Renal cortical epithelial cell (primary cell): ENCODE measurements at places on chromosomes 7 and 10. TPM values are rescaled to one million over a fixed set of nuclear protein-coding genes. Genes with fewer than 3 reads are reported as not detected.
A peak's percentile ranks its signal among the peaks of the same experiment; 100 is the strongest.

The FEZF1 gene
- total RNA-seq, result not detected in 2 replicates

The KCND2 gene
- total RNA-seq, result 0.05 and 0.17 TPM in 2 replicates

The FFAR4 gene
- not detected in 2 replicates for total RNA-seq

The SMURF1 gene
- total RNA-seq, result 40.6 and 51.2 TPM in 2 replicates

- DNase-seq, result peak; percentile 71
Observed at GRCh38 chr7:115229401-115230105, 307.7 kb downstream of the MDFIC start.

GRCh38 chr7:46424934-46425333, 503.9 kb upstream of the IGFBP3 start:
- DNase-seq, result peak; percentile 46

GRCh38 chr10:12264204-12264940, 68.4 kb downstream of the CDC123 start:
- peak; percentile 60 for DNase-seq

DNA sequence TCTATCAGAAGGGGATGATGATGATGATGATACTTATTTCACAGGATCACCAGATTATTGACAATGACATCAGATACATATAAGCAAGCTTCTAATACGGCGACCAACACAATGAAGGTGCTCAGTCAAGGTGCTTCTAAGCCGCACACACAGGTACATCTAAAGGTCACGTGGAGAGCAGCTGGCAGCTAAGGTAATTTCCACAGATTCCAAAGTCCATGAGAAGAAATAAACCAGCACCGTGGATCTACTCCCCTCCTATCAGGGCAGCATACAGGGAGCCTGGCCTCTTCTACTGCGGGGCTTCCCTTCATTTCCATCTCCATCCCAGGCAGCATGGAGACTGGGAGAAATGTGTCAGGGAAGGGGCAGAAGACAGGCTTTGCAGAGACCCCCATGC, 37.5 kb downstream of the DENND11 start:
- DNase-seq, result no peak

DNA sequence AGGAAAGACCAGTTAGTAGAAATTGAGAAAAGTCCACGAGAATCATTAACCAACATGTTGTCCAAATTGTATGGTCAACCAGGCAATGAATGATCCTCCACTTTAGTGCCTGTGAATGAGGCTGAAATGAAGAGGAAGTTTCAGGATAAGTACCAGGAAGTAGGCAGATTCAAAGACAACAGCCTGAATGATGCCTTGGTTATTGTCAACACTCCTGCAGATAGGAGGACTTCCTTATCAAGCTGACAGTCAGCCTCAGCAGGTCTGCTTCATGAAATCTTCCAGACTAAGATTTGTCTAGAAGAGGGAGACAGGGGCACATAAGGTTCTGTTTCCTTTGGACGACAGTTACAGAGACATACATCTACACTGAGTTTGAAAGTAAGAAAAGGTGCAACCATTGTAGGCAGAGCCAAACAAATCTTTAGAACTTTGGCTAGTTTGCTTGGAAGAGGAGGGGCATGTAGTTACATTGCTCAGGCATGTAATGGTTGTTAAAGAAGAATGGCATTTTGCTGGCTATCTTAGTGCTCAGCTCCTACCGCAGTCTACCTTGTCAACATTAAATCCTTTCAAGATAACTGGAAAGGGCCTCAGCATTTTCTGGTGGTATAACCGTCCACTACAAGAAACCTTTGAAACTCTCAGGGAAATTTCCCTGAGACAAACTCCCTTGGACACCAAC, 81.4 kb downstream of the ABI1 start:
- DNase-seq, result peak; percentile 20

- DNase-seq, result peak; percentile 11
Observed at GRCh38 chr10:112783351-112784021, 166.6 kb upstream of the TCF7L2 start.

DNA sequence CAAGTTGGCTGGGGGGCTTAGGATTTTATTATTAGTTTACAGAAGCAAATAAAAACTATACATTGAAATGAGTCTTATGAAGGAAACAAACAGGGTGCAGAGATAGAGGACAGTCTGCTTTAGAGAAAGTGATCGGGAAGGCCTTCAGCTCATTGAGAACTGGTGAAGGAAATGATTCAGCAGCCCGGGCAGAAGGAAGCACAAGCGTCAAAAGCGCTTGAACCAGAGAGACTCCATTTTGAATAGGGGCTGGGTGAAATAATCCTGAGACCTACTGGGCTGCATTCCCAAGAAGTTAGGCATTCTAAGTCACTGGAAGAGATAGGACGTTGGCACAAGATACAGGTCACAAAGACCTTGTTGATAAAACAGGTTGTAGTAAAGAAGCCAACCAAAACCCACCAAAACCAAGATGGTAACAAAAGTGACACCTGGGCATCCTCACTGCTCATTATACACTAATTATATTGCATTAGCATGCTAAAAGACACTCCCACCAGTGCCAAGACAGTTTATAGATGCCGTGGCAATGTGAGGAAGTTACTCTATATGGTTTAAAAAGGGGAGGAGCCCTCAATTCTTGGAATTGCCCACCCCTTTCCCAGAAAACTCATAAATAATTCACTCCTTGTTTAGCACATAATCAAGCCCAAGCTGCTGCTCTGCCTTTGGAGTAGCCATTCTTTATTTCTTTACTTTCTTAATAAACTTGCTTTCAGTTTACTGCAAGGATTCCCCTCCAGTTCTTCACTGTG, 83.1 kb upstream of the MPP7 start:
- no peak for DNase-seq

GRCh38 chr10:113108194-113108835, 158.3 kb downstream of the TCF7L2 start:
- no peak for DNase-seq

DNA sequence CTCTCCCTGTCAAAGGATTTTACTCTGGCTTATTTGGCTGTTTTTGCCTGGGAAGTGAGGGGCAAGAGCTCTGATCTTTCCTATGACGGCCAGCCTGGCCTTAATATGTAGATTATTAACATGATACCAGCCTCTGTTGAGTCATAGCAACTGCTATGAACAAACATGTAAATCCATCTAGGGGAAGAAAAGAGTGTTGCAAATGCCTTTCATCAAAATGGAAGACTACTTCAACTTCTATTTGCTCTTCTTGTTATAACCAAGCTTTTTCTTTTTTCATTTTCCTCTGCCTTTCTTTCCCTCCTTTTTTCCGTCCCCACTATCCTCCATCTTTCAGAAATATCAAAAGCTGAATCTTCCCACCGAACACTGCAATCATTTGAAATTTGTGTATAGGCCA, 46.6 kb downstream of the BTRC start:
- peak; percentile 68 for DNase-seq

- no peak for DNase-seq
Observed at GRCh38 chr7:115789901-115790300, 240.7 kb downstream of the TFEC start.

DNA sequence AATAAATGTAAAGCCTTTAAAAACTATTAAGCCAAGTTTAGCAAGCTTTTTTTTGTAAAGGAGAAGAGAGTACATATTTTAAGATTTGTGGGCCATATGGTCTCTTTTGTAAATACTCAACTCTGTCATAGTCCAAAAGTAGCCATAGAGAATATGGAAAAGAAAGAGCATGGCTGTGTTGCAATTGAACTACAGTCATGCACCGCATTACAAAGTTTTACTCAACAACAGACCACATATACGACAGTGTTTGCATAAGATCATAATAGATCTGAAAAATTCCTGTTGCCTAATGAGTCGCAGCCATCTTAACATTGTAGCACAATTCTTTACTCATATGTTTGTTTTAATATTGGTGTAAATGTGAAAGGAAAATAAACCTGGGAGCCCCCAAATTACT, 440.8 kb downstream of the HTR7 start:
- peak; percentile 90 for DNase-seq

- no peak for DNase-seq
Observed at GRCh38 chr10:47443145-47443544, 40.8 kb downstream of the ANXA8 start.

- DNase-seq, result no peak
Observed at GRCh38 chr7:97576043-97576442, 155.8 kb upstream of the TAC1 start.

- DNase-seq, result peak; percentile 76
Observed at GRCh38 chr7:20306180-20306946, 24.3 kb upstream of the ITGB8 start.

DNA sequence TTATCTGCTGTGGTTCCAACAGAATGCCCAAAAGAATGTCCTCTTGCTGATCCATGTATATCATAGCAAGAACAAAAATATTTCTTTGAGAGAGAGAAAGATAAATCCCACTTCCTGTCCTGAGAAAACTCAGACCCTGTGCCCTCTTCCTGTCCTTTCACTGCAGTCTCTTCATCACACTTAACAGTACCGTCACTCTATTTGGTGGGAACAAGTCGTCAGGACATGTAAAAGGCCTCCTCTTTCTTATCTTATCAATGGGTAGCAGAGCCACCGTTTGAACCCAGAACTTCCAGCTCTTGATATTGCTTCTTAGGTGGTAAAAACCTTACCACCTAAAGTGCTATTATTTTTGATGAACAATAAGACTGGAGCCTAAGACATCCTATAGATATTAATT, 43.9 kb downstream of the CHRM2 start:
- DNase-seq, result no peak

- no peak for DNase-seq
Observed at GRCh38 chr7:149375234-149376008, 85.4 kb downstream of the ZNF777 start.

DNA sequence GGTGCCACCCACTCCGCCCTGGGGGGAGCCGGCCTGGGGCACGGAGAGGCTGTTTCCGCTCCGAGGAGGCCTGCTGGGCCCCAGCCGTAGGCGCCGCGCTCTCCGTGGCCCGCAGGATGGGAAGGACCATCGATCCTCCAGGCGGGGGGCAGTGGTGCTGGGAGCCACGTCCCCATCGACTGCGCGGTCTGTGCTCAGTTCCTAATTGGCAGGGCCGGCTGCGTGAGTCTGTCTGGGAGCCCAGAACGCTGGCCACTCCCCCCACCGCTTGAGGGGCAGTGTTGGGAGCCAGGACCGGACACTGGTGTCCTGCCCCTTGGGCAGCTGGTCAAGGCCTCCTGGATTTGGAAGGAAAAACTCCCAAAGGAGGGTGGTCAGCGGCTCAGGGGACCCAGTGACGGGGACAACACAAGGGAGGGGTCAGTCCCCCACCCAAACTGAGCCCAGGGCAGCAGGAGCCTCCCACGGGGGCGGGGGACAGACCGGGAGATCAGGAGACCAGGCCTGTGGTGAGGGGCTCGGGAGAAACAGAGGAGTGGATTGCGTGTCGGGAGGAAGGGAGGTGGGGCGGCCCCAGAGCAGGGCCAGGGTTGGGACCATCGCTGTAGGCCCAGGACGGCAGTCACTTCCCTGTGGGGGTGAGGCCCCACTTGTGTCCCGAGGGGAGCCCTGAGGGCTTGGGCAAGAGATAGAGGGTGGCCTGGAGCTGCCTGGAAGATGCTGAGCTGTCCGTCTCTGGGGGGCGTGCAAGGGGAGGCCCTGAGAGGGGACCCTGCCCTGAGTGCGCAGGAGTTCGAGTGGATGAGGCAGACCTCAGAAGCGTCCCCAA, 89.0 kb downstream of the UNCX start:
- DNase-seq, result no peak

DNA sequence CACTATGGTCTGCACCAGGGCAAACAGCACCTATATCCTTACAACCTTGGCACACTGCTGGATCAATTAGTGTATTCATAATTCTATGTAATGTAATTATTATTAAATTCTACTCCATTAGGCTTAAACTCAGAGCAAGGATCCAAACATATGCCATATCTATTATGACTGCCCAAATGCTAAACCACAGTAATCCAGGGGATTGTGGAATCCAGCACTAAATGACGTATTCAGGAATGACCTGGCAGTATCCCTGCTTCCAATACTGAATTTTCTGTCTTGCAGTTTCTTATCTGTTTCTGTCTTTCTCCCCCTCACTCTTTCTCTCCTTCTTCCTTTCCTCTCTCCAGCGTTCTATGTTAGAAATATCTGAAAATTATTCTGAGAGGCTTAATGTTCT, 16.5 kb upstream of the UBE2D1 start:
- no peak for DNase-seq
